Stimulated activated CD4-positive, alpha-beta T cell treated with anti-CD3 and anti-CD28 coated beads, Interleukin-4, amount 100 ng/mL, for 48 hours (primary cell): ENCODE measurements at places on chromosomes 2 and 18.

GRCh38 chr2:97688062-97688827 lies 18.7 kb downstream of the C2orf92 start:
- DNase-seq = no peak

GRCh38 chr2:171858397-171858958 lies 35.6 kb downstream of the SLC25A12 start:
- no peak for DNase-seq

- DNase-seq = no peak
Observed at GRCh38 chr2:141767691-141768090, 363.1 kb downstream of the LRP1B start.

GRCh38 chr2:238285653-238286082 lies 2.7 kb downstream of the PER2 start:
- no peak for DNase-seq

DNA sequence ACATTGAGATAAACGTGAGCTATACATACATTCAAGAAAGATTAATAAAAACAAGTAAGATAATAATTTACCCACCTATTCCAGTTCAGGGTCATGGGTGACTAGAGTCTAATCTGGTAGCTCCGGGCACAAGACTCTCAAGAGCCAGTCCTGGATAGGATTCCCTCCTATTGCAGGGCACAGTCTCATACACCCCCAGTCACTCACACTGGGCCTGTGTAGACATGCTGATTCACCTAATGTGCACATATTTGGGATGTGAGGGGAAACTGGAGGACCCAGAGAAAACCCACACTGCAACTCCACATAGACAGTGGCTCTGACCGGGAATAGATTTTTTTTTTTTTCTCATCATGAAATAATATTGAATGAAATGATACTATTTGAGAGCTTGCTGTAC lies 81.5 kb upstream of the THUMPD2 start:
- DNase-seq = no peak

DNA sequence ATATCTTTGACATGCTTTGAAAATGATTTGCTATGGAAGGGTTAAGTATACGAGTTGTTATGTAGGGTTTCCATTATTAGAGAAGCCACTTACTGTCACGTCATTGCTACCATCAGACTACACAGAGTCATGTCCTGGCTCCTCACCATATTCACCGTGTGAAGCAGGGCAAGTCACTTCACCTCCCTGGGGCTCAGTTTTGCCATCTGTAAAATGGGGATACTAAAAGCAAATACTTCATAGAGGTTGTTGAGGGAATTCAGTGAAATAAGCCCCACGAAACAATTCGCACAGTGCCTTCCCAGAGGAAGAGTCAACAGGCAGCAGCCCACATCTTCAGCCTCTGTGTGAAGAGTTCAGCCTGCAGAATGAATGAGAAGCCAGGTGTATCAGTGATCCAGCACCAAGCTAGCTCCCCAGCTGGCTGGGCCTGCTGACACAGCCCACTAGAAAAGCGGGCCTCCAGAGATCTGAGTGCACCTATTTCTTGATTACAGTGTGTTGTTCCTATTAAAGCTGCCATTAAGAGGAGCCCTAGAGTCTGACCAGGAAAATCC lies 3.4 kb downstream of the DIPK1C start:
- no peak for DNase-seq

GRCh38 chr2:220282236-220282635 lies 654.8 kb downstream of the SLC4A3 start:
- no peak for DNase-seq

- no peak for DNase-seq
Observed at GRCh38 chr2:138827426-138828054, 47.4 kb upstream of the NXPH2 start.

GRCh38 chr2:228938629-228939028 lies 332.5 kb downstream of the PID1 start:
- DNase-seq = no peak

DNA sequence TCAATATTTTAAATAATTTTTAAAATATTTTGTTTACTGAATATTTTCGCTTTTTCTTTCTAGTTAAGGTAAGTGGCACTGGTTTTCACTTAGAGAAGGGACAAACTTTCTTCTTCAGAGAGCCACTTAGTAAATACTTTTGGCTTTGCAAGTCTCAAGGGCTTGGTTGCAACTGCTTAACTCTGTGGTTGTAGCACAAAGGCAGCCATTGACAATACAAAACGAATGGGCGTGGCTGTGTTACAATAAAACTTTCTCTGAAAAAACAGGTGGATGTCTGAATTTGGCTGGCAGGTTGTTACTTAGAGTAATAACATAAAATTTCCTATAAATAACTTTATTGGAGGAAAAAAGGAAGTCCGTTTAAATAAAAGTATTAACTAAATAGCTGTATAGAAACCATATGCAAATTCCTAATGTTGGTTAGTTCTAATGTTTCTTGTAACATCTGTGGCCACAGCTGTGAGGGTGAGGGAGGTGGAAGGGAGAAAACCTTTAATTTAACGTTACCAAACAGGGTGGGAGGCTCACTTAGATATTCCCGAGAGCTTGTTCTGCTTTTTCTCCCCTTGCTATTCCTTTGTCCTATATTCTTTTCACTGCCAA lies 62.4 kb upstream of the TNP1 start:
- DNase-seq = no peak

GRCh38 chr2:136281281-136282114 lies 163.5 kb upstream of the CXCR4 start:
- peak; percentile 19 for DNase-seq

- DNase-seq = no peak
Observed at GRCh38 chr18:57359433-57359832, 7.1 kb downstream of the ST8SIA3 start.

- no peak for DNase-seq
Observed at GRCh38 chr2:26187114-26187513, 14.2 kb downstream of the GAREM2 start.

- no peak for DNase-seq
Observed at GRCh38 chr2:119028327-119029174, 86.6 kb downstream of the MARCO start.

- no peak for DNase-seq
Observed at GRCh38 chr2:204670124-204670523, 124.8 kb downstream of the PARD3B start.

DNA sequence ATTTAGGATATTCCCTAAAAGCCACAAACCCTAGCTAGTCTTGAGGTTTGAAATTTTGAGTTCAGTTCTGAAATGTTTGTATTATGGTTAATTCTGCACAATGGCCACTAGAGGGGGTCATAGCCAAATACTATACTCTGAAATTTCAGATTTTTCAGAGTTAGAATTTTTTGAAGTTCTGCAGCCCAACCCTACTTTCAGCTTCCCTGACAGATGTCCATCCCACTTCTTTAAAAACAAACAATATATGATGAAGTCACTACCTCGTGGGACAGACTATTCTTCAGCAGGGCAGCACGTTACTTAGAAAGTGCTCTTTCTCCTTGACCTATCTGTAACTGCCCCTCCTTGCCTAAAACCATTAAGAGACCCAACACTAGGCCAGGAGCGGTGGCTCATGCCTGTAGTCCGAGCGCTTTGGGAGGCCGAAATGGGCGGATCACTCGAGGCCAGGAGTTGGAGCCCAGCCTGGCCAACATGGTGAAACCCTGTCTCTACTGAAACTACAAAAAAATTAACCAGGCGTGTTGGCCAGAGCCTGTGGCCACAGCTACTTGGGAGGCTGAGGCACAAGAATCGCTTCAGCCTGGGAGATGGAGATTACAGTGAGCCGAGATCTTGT lies 48.2 kb upstream of the PAPOLG start:
- DNase-seq = no peak
